ENCODE measurements at places on chromosomes 3 and 15.
A peak's percentile ranks its signal among the peaks of the same experiment; 100 is the strongest.

GRCh38 chr3:170473358-170473757 lies 54.7 kb downstream of the CLDN11 start:
- no peak for DNase-seq

GRCh38 chr3:142215106-142215505 lies 10.3 kb downstream of the GK5 start:
- DNase-seq: no peak

DNA sequence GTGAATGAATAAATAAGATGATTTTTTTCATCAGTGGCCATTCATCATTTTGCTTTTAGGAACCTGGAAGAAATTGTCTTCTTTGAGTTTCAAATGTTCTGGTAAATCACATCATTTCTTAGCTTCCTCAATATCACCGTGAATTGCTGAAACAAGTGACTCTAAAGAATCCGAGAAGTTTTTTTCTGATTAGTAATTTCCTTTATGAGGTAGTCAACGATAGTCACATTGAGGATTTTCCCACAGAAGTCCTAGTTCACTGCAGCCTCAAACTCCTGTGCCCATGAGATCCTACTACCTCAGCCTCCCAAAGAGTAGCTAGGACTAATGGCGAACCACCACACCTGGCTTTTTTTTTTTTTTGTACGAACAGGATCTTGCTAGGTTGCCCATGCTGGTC lies 3.6 kb upstream of the TMPRSS7 start:
- DNase-seq: no peak

- DNase-seq: no peak
Measured at GRCh38 chr3:158712443-158712842, 19.8 kb downstream of the RARRES1 start.

GRCh38 chr15:69909719-69910444 lies 187.8 kb downstream of the TLE3 start:
- DNase-seq: no peak

DNA sequence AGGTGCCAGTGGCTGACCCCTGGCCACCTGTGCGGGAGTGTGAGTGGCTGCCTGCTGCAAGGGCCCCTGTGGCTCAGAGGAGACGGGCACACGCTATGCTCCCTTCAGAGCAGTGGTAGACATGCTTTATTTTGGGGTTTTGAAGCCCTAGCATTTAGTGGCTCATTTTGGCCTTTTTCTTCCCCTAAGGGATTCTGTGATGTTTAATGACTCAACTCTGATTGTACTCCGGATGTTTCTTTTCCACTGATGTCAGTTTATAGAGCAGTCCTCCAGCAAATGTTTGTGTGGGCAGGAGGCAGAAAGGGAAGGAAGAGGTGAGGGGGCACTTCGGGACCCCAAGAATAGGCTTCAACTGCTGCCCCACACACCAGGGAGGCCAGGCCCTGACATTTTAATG lies 288.9 kb upstream of the C2CD4B start:
- no peak for DNase-seq

DNA sequence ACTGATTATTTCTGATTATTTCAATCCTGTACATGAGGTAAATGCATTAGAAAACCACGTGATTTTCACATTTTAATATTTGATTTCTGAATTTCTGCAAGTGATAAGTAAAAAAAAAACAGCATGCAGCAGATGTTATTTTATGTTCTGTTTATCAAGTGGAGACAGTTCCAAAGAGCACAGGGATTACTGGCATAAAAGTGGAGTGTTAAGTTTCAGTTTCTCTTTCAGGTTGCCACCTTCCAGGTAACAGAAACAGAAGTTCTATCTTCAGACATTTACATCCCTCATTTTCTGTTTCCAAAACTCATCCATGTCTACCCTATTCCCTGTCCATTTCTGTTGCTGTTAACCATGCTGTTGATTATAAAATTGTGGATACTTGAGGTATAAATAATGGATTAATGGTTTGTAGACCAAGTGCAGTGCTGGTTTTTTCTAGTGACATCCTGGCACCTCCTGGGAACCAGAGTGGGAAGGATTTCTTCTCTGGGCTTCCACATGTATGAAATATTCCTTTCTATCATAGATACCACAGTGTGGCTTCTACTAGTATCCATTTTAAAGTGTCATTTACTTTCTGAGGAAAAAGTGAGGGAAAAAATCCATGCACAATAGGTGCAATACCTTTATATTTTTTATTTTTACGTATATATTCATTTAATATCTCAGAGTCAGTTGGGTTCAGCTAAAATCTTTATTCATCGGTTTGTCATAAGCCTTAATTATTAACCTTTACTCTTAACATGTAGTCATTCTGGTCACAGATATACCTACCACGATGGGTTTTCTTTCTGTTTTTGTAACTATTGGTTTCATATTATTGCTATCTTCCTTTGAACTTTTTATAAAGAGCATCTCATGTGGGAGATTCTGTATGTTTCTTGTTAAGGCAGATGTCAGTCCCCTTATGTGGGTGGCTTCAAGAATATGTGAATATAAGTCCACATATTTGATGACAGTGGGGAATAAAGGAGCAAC lies 1010.0 kb downstream of the SQOR start:
- DNase-seq: no peak

DNA sequence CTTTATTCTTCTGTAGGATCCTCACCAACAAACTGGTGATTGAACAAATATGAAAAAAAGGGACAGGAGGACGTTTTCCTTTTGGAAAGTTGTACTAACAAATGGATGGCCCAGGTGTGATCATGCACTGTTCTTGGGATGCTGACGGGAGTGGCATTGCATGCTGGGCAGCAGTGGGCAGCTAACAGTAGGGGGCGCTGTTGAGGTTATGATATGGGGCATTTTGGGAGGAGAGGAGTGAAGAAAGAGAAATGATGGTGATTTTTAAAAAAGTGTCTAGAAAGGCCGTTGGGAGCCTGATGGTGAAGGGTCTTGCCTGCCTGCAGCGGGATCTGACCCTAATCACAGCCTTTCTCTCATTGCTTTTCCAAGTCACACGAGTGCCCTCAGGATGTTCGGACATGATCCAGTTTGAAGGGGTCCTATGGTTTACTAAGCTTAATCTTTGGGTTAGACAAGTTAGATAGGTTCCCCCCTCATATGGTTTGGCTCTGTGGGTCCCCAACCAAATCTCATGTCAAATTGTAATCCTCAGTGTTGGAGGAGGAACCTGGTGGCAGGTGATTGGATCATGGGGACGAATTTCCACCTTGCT lies 46.2 kb upstream of the PRTG start:
- peak; percentile 51 for DNase-seq

DNA sequence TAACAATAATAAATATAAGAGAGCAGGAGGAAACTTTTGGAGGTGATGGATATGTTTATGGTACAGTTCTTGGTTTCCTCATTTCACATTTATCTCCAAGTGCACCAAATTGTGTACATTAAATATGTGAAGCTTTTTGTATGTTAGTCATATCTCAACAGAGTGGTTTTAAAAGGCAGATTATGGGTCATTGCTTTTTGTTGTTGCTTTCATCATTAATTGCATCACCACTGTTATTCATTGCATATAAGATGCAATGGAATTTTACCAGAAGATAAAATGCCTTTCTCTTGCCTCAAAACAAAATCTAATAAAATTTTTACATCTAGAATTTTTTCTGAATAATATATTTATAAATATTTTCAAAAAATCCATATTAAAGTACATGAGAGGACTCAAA lies 1198.9 kb upstream of the GBE1 start:
- DNase-seq: no peak

All from activated T-cell treated with anti-CD3 and anti-CD28 coated beads for 48 hours (primary cell).